ENCODE measurements at places on chromosomes 1 and 21.

DNA sequence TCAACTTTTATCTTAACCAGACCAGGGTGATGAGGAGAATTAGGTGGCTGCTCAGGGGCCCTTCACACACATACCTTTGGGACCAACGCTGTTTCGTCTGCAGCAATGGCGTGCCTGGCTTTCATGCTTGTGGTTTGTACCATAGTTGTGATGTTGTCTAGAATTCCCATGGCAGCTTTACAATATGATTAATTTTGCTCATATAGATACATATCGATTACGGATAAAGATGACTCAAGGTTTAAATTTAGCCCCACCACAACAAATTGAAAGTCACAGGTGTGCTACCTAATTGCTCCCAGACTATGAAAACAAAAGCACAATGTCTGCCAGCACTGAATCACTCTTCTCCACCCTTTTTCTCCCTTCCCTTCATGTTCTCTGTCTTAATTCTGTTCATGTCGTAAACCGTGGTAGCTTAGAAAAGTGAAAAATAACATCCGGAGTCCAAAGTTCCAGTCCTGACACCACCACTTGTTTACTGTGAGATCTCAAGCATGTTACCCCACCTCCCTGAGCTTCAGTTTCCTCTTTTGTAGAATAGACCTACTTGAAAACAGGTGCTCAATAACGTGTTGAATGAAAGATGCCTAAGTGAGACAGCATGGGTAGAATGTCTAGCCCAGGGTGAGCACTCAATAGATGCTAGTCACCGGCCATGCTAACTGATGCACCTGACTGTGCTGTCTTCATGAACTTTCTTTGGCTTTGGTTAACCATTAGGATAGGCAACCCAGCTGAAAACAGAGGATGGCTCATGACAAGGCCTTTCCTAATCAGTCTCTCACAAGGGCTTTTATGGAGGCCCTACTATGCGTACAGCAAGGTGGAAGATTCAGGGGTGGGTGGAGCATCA, 22.1 kb upstream of the JUN start:
- no peak for DNase-seq

- DNase-seq: peak; percentile 43
These were observed 453 bp downstream of the DRAM2 start for GRCh38 chr1:111139324-111139955.

- DNase-seq: no peak
These were observed 42.0 kb upstream of the RIPK4 start for GRCh38 chr21:41808846-41809245.

DNA sequence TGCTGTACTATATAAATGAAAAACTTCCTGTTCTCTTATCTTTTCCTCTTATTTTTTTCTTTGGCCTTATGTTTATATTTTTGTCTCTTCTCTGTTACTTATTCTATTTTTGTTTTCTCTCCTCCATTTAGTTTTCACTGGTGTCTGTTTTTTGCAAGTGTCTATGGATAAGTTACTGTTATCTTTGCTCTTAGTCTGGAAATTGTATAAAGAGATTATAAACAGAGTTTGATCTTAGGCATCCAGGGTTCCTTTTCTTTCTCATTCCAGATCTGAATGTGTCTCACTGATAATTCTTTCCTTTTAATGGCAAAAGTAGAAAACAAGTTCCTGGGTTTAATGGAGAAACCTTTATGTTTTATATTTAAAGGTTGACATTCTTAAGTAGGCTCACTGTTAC, 34.5 kb downstream of the MAN1A2 start:
- no peak for DNase-seq

- DNase-seq: no peak
These were observed at the start of gene PLA2G2D for GRCh38 chr1:20119347-20119746. Gene PLA2G2D, minus strand, starts transcription at chr1:20119536. Its CDS starts 38 bp downstream, at chr1:20119498.

- no peak for DNase-seq
These were observed 22.8 kb upstream of the RXRG start for GRCh38 chr1:165467706-165468105.

DNA sequence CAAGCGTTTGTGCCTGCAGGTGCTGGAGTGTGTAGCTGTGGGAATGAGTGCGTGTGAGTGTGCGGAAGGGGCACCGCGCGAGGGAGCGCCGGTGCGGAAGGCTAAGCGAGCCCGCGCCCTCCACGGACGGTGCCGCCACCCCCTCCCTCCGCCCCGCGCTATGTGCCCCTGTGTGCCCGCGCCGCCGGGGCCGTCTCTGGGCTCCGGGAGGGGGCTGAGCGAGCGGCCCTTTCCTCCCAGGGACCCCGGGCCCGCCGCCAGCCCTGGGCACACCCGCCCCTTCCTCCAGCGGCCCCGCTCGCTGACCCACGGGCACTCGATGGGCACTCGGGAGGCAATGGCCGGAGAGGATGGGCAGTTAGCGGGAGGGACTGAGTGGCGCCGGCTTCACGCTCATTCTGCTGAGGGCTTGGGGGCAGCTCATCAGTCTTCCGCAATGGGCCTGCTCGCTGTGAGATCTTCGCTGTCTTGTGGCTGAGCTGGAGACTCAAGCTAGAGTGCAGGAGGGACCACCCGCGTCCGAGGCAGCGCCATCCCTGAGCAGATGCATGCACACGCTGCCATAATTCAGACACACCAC, 8.6 kb upstream of the ADGRB2 start:
- DNase-seq: no peak

GRCh38 chr1:208237241-208237640, 6.9 kb downstream of the PLXNA2 start:
- no peak for DNase-seq

GRCh38 chr1:11697188-11697892, 5.8 kb downstream of the DRAXIN start:
- DNase-seq: no peak

DNA sequence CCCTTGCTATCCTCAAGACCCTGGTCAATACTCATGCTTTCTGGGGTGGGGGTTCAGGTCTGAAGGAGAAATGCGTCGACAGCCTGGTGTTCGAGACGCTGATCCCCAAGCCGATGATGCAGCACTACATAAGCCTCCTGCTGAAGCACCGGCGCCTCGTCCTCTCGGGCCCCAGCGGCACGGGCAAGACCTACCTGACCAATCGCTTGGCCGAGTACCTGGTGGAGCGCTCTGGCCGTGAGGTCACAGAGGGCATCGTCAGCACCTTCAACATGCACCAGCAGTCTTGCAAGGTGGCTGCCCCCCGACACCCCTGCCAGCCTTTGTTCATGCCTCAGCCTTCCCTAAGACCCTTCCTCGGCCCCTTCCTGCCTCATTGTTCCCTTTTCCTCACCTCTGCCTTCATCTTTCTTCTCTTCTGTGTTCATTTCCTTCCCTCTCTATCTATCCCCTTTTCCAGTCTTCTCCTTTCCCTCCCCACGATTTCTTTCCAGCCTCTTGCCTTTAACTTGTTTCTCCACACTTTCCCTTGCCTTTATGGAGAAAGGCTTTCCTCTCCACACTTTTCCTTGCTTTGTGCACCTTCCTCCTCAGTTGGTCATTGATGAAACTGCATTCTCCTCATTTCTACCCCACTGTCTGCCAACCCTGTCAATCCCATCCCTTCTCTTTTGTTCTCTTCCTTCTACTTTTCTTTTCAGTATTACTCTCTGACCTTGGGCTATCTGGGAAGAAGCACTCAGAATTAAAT, 18.3 kb upstream of the IPO9 start:
- no peak for DNase-seq

DNA sequence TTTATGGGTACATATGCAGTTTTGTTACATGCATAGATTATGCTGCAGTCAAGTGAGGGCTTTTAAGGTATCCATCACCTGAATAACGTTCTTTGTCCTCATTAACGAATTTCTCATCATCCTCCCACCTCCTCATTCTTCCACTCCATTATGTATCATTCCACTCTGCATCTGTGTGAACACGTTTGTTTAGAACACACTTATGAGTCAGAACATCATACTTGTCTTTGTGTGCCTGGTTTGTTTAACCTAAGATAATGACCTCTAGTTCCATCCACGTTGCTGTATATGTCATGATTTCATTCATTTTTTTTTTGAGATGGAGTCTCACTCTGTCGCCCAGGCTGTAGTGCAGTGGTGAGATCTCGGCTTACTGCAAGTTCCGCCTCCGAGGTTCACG, 6.7 kb upstream of the MPC2 start:
- no peak for DNase-seq

GRCh38 chr1:201026836-201027235, 3.3 kb upstream of the KIF21B start:
- no peak for DNase-seq

DNA sequence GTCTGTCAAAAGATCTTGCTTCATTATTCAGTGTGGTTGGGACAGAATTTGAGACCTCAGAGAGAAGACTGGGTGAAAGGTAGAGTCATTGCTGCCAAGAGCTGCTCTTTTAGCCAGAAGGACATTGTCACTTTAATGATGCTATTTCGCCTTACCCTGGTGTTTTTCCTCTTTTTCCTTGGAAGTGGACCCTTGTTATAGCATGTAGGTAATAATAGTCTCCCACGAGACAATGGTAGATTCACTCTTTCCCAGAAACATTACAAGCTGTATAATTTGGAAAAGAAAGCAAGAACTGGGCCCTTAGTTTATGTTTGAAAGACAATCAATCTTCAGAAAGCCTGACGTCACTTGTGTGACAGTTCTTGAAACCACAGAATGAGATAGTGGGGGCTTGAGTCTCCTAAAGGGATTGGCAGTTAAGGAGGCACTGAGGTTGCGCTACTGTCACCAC, 3.8 kb downstream of the SERTAD4 start:
- no peak for DNase-seq

DNA sequence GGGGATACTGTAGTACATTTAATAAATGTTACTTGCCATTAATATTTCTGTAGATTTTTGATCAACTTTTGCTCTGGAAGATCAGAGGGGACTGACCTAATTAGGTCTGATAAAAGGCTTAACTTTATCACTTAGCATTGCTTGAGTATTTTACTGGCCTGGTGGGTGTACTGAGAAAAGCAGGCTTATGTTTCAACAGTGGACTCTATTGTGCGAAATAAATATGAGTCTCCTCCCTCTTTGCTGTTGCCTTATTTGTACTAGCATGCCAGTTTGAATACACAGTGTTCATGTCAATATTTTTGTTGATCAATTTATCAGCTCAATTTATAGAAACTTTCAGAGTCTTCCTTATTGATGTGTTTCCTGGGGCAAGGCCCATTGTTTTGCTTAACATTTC, 49.1 kb downstream of the EBNA1BP2 start:
- no peak for DNase-seq

DNA sequence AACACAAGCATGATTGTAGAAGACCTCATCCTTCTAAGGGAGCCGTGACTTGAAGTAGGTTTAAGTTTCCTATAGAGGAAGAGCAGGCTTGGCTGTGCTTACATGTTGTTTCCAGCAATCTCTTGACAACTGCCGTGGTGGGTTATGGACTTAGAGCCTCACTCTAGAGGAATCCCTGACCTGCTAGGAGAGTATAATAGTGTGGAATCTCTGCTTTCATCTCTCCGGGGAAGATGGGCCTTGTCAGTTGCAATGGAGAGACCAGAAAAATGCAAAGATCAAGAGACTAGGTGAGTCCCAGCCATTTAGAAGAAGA, 137.6 kb downstream of the MIS18A start:
- no peak for DNase-seq

DNA sequence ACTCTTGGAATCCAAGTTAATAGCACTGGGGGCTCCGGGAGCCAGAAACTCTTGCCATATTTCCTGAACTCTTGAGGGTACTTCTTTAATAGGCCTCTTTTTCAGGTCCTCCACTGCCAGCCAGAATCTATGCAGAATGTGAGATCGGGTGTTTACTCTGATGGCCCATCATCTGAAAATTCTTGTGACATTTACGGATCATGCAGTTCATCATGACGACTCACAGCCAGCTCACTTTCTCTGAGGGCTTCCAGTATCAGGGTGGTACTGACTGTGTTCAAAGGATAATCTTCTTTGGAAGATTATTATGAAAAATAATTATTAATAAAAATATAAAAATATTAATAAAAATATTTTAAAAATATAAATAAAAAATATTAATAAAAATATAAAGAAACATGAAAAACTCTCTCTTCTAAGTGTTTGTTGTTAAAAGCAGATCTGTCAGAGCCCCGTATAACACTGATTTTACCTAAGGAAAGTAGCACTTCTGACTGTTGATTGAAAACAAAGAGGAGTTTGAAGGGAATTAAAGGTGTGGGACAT, 194.3 kb upstream of the GREM2 start:
- DNase-seq: no peak

GRCh38 chr1:213366141-213366831, 315.2 kb downstream of the RPS6KC1 start:
- DNase-seq: no peak

GRCh38 chr1:211344152-211344618, 17.6 kb downstream of the TRAF5 start:
- no peak for DNase-seq

- DNase-seq: no peak
These were observed 68.6 kb downstream of the SIPA1L2 start for GRCh38 chr1:232561381-232561780.

DNA sequence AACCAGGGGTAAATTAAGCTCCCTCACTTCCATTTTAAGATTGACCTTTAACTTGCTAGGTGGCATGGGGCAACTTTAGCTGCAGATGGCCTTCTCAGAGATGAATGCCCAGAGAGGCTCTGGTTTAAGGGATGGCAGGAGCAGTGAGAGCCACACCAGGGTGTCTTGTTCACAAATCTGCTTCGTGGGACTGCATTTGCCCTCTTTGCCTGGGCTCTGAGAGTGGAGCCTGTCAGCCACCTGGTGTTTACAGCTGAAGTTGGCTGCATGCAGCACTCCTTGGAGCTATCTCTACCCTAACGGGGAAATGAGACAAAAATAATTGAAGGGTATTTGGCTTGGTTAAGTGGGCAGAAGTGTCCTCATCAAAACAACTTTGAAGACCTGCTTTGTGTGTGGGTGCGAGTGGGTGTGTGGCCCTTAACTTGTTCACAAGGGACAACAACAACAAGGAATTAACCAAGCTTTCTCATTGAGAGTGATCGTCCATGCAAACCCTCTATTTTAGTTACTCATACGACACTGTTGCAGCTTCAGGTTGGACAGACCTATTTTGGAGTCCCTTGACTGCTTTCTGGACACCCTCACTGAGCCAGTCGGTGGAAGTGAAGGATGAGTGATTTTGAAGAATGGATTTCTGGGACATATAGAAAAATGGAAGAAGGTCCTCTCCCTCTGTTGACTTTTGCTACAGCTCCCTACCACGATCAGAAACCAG, 29.8 kb downstream of the PGM1 start:
- no peak for DNase-seq

DNA sequence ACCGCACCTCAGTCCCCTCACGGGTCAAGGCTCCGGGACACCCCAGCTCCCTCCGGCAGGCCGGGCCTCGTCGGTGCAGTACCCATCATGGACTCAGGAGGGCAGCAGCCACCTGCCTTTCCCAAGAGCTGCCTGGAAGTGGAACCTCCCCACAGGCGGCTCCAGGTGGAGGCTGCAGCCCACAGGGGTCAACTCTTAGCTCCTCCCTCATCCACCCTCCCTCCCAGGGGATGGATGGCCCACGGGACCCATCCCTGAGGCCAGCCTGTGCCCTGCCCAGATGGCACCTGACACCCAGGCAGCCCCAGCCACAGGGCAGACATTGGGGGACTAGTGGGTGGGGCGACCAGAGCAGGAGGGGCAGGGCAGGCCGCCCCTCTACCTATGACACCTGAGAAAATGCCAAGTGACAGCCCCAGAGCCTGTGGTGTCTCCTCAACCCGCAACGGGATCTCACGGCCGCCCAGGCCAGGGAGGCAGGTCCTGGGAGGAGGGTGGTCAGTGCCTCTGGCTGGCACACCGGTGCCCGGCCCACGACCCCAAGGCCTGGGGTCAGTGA, 1.2 kb upstream of the ARHGEF16 start:
- no peak for DNase-seq

- DNase-seq: no peak
These were observed 15.3 kb downstream of the NAV1 start for GRCh38 chr1:201554190-201554600.

Measured in epithelial cell of proximal tubule (primary cell).